ENCODE measurements at places on chromosomes 6 and 20. TPM values are rescaled to one million over a fixed set of nuclear protein-coding genes. Genes with fewer than 3 reads are reported as not detected.

The ZFP57 gene
- total RNA-seq = 1.7 TPM

DNA sequence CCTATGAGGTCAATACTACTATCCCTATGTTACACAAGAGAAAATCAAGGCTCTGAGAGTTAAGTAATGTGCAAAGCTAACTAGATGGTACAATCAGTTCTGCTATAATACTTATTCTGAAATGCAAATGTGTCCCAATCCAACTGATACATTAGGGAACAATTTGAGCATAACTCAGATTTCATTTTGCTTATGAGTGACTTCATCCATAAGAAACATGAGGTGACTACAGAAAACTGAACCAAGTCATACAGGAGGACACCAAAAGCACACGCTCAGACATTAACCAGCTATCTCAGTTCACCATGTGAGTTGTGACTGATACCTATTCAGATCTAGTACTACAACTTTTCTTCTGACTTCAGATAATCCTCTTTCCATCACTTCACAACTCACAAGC is 179.9 kb upstream of the RUNX2 start:
- no peak for DNase-seq
- H3K4me1 ChIP-seq = no peaks in the 10 kb centered on the region
- H3K27ac ChIP-seq = no peak overlapping the region
- peaks cover 9% of the 10 kb centered on the region for H3K36me3 ChIP-seq

- no peaks in the 10 kb centered on the region for H3K36me3 ChIP-seq
- no peak for DNase-seq
- H3K4me3 ChIP-seq = no peak overlapping the region
- H3K27me3 ChIP-seq = no peaks in the 10 kb centered on the region
- H3K27ac ChIP-seq = no peak overlapping the region
- no peaks in the 10 kb centered on the region for H3K4me1 ChIP-seq
These were observed 42.2 kb downstream of the PRND start for GRCh38 chr20:4763723-4764510.

DNA sequence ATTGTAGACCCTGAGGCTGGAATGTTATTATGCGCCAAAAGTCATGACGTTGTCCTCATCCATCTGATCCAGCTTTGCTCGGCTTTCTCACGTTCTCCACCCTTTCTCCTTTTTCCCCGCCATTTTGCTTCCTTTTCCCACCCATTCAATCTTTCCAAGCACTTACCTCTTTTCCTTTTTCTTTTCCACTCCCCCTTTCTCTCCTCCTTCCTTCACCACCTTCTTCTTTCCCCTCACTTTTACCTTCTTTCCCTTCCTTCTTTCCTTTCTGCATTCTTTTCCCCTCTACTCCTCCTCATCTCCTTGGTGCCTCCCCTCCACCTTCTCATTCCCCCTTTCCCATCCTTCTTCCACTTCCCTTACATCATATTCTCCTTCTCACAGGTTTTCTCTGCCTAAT is 304.8 kb upstream of the TSHZ2 start:
- H3K4me3 ChIP-seq = no peak overlapping the region
- H3K4me1 ChIP-seq = no peaks in the 10 kb centered on the region
- no peak overlapping the region for H3K27ac ChIP-seq
- no peaks in the 10 kb centered on the region for H3K27me3 ChIP-seq

DNA sequence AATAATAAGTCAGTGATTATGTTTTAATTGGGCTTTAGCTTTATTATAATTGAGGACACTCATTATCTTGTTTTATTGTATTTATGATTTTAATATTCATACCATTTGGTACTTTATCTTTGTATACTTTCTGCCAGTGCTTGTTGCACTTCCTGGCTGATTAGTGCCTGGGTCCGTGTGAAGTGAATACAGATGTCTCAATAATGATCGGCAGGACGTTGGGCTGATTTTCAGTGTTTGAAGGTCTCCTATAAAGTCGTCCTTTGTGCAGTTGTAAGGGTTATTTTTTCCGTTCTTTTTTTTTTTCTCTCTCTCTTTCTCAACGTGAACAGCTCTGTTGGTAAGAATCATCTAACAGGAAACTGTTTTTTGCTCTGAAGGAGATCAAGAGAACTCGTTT is 450.0 kb upstream of the POU3F2 start:
- H3K27me3 ChIP-seq = no peaks in the 10 kb centered on the region
- peaks cover 3% of the 10 kb centered on the region for H3K4me1 ChIP-seq
- H3K27ac ChIP-seq = no peak overlapping the region
- no peak for DNase-seq

The CDH26 gene
- total RNA-seq = 0.79 TPM

DNA sequence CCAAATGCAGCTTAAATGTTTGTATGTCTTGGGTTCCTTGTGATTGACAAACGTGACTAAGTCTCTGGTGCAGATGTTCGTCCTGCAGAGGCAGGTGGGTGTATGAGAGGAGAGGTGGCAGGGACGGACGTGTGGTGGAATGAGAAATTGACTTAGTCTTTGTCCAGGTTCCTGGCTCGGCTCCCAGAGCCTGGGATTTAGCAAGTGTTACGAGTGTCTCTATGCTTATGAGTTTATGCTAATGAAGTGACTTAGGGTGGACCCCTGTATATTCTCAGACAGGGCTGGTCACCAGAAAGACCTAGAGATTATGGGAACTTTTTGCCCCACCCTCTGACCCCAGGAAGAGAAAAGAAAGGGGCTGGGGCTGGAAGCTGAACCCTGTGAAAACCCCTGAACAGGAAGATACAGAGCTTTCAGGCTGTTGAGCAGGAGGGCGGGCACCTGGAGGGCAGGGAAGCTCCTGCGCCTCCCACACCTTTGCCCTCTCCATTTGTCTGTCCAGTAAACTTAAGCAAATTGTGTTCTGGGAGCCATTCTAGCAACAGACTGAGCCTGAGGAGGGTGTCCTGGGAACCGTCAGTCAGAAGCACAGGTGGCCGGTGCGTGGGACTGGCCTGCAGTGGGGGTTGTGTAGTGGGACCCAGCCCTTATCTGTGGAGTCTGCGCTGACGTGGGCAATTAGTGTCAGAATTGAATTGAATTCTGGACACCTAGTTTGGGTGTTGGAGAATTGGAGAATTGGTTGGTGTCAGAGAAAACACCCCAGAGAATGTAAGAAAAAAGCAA is 362.1 kb downstream of the CDH4 start:
- no peak for DNase-seq
- H3K27me3 ChIP-seq = peaks cover 3% of the 10 kb centered on the region
- H3K4me3 ChIP-seq = no peak overlapping the region

The ID4 gene
- 14.0 TPM for total RNA-seq

- H3K4me3 ChIP-seq = no peak overlapping the region
- no peaks in the 10 kb centered on the region for H3K27me3 ChIP-seq
- H3K36me3 ChIP-seq = no peaks in the 10 kb centered on the region
- no peak for DNase-seq
These were observed 174.5 kb downstream of the WDR27 start for GRCh38 chr6:169527306-169527705.

GRCh38 chr6:90347411-90347851 is 50.8 kb upstream of the BACH2 start:
- H3K27ac ChIP-seq = no peak overlapping the region
- H3K36me3 ChIP-seq = no peaks in the 10 kb centered on the region
- DNase-seq = no peak
- no peak overlapping the region for H3K4me3 ChIP-seq

The ANKRD66 gene
- not detected for total RNA-seq

GRCh38 chr6:29974901-29975560 is 32.7 kb downstream of the HLA-A start:
- peaks cover 33% of the 10 kb centered on the region for H3K27me3 ChIP-seq
- peak; percentile 45 for DNase-seq
- peak overlapping the region; percentile 83 for H3K4me3 ChIP-seq
- H3K36me3 ChIP-seq = no peaks in the 10 kb centered on the region

DNA sequence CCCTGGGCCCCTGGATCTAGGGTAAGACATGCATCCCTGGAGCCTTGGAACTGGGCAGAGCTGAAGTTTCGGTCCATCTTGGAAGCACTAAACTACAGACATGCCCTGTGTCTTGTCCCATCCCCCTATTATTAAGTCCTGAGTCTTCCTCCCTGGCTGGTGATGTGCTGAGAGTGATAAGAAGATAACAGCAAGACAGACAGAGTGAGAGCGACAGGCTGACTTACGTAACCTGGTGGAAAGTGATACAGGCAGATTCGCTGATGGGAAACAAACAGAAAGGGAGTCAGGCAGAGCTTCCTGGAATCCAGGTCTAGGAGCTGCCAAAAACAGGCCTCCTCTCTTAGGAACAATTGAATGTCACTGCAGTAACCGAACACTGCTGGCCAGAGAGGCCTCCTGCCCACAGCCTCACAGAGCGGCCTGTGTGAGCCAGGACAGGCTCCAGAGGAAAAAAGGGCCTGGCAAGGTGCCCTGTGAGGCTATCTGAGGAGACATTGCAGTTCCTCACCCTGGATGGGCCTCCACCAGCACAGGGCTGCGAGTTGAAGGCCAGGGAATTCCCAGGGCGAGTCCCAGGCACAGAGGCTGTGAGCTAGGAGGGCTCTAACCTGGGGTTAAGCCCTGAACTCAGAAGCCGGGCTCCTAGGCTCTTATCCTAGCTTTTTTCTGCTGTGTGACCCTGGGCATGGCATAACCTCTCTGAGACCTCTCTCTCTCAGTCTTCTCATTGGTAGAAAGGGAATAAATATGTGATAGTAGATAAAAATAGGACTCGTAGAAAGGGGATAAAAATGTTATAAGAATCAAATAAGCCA is 34.2 kb upstream of the B4GALT5 start:
- no peaks in the 10 kb centered on the region for H3K27me3 ChIP-seq
- no peak overlapping the region for H3K4me3 ChIP-seq
- H3K27ac ChIP-seq = no peak overlapping the region
- H3K36me3 ChIP-seq = no peaks in the 10 kb centered on the region

DNA sequence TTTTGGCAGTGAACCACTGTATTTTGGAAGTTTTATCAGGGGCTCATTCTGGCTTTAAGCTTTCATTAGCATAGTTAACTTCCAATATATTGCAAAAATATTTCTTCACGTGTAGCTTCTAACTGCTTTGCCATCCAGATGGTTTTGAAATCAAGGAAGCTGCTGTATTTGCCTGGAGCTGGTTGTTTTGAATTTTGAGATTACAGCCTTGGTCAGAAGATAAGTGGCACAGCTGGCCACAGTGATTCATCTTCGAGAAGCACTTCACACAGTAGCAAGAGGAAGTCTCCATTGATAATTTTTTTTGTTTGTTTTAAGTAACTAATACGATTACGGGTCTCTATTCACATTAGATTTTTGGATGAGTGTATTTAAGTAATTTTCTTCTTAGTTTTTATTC is 3.8 kb downstream of the APCDD1L start:
- no peak overlapping the region for H3K27ac ChIP-seq
- no peak for DNase-seq
- no peaks in the 10 kb centered on the region for H3K36me3 ChIP-seq

- H3K27ac ChIP-seq = no peak overlapping the region
- no peaks in the 10 kb centered on the region for H3K27me3 ChIP-seq
- H3K4me3 ChIP-seq = no peak overlapping the region
- H3K36me3 ChIP-seq = peaks cover 2% of the 10 kb centered on the region
- no peak for DNase-seq
- no peaks in the 10 kb centered on the region for H3K4me1 ChIP-seq
These were observed 18.9 kb upstream of the ROS1 start for GRCh38 chr6:117444600-117444999.

DNA sequence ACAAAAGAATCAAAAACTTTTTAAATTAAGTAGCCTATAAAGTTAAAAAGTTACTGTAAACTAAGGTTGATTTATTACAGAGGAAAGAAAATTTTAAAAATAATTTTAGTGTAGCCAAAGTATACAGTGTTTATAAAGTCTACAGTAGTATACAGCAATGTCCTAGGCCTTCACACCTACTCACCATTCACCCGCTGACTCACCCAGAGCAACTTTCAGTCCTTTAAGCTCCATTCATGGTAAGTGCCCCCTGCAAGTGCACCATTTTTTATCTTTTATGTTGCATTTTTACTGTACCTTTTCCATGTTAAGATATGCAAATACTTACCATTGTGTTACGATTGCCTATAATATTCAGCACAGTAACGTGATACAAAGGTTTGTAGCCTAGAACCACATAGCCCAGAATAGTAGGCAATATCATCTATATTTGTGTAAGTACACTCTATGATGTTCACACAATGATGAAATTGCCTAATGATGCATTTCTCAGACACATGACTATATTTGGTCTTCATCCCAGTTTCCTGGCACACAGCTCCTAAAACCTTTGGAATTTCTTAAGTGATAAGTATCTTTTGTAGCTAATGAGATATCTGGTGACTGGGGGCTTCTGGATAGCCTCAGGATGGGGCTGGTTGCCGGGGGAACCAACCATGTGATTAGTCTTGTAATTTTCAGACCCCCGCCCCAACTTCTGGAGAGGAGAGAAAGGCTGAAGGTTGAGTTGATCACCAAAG is 111.0 kb downstream of the MRPL14 start:
- H3K27ac ChIP-seq = no peak overlapping the region
- no peak overlapping the region for H3K4me3 ChIP-seq
- H3K27me3 ChIP-seq = no peaks in the 10 kb centered on the region
- H3K36me3 ChIP-seq = peaks cover 1% of the 10 kb centered on the region
- peaks cover 3% of the 10 kb centered on the region for H3K4me1 ChIP-seq

The CHD6 gene
- total RNA-seq = 51.5 TPM

The NKX2-2 gene
- total RNA-seq = 0.11 TPM

The FAM209B gene
- total RNA-seq = 0.92 TPM

DNA sequence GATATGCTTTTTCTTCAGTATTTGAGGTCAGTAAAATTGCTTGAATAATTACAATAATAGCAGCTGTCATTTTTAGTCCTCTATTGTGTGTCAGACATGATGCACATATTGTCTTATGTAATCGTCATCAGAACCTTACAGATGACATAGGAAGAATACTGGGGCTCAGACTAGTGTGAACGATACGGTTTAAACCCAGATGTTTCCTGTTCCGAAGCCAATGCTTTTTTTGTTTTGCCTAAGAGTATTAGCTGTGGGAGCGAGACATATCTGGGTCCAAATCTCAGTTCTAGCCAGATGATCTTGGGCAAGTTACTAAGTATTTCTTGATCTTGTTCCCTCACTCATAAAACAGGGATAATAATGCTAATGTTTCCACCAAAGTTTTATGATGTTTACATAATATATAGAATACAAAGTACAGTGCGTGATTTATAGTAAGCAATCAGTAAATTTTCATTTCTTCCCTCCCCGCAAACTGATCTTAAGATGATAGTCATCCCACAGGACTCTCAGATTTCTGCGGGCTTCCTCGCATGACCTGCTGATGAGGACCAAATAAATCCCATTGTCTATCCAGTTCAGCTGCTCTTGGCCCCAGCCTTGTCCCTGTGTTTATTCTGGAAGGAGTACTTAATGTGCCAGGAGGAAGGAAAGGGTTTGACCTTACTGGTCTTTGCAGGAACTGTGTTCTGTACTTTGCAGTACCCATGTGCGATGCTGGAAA is 98.2 kb downstream of the CAP2 start:
- H3K36me3 ChIP-seq = peaks cover 4% of the 10 kb centered on the region
- no peaks in the 10 kb centered on the region for H3K4me1 ChIP-seq
- no peak overlapping the region for H3K27ac ChIP-seq
- no peak overlapping the region for H3K4me3 ChIP-seq
- DNase-seq = no peak

The PDYN gene
- total RNA-seq = 0.59 TPM

DNA sequence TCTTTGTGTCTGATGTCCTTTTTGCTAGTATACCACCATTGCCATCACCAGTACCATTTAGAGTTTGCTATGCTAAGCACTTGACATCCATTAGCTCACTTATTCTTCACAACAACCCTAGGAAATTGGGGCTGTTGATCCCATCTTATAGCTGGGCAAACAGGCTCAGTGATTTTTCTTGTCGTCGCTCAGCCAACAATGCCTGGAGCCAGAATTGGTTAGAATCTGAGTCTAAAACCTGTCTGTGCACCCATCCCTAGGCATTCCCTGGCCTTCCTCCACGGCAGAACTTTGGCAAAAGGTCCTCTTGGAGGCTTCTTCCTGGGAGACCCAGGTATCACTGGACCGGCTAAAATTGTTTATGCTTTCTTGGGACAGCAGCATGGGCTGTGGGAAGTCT is 20.9 kb downstream of the PHF20 start:
- H3K4me1 ChIP-seq = no peaks in the 10 kb centered on the region
- no peaks in the 10 kb centered on the region for H3K27me3 ChIP-seq
- H3K36me3 ChIP-seq = peaks cover 4% of the 10 kb centered on the region
- H3K27ac ChIP-seq = no peak overlapping the region
- H3K4me3 ChIP-seq = no peak overlapping the region

All from H9 (cell line).